Vagina (tissue), 2 donors: ENCODE measurements at places on chromosomes 13 and 19. TPM values are rescaled to one million over a fixed set of nuclear protein-coding genes. Genes with fewer than 3 reads are reported as not detected.

DNA sequence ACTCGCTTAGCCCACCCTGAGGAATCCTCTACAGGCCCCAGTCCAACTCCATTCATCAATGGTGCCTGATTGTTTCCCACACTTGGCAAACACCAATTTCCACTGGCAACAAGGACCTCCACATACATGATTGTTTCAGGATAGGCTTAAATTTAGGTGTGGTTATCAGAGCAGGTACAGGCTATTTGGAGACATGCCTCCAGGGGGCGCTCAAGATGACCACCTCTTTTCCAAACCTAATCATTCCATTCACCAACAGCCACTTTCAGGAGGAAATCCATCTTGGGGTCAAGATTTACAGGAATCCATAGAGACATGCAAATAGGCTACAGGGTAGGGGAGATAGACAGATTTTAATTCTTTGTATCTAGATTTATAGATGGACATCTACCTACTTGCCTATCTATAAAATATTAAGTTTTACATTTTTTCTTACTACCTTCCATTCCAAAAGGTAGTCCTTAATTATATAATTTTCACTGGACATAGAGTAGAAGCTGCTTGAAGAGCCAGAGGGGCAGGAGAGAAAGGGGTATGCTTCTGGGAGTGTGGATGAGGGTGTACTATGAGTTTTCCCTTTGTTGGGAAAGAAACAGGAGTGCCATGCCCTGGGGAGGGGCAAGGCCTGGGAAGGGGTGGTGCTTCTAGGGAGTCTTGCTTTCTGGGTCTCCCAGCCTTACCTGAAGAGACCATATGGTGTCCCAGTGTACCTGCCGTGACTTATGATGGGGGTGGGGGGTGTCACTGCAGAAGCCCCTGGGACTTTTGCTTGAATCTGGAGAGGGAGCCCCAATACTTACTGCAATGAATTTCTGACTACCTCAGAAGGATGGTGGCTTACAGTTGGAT, 14.1 kb upstream of the PCDH8 start:
- no peak for DNase-seq

GRCh38 chr19:55158848-55159749, 1.6 kb upstream of the TNNI3 start:
- no peak for DNase-seq

- DNase-seq: no peak
These were observed 801 bp downstream of the QTRT1 start for GRCh38 chr19:10701955-10702525.

DNA sequence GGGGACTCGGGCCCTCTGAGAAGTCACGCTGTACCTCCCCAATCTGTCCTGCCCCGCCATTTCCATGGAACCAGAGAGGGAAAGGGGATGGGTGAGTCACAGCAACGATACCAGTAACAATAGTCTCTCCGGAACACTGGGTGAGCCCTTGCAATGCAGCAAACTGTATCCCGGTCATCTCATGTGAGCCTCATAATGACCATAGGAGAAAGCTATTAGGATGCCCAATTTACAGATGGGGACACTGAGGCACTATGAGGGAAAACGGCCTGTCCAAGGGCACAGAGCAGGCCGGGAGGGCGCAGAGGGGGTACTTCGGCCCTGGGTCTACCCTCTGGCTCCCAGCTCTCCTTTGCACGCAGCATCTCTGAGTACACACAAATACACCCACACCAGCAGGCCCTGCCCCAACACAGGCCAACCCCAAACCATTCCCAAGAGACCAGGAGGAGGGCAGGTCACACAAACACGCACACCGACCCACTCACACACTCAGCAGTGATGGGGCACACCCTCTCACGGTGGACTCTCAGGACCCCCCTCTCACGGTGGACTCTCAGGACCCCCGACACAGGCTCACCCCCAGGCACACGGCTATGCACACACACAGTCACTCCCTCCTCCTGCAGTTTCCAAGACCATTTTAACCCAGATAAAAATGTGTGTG, 18.2 kb downstream of the LRRC4B start:
- no peak for DNase-seq

DNA sequence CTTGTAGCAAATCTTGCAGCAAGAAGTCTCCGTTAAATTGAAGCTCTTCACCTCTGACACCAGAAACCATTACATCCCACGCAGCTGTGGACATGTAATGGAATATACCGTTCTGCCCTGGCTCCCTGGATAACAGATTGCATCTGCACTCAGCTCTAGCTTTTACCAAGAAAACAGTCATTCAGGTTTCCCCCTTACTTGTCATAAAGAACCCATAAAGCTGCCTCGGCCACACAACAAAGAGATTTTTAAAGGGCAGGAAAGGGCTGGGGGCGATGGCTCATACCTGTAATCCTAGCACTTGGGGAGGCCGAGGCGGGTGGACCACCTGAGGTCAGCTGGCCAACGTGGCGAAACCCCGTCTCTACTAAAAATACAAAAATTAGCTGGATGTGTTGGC, 127.6 kb upstream of the RFC3 start:
- no peak for DNase-seq

ZNF177 gene
- 0.98 TPM for total RNA-seq

DNA sequence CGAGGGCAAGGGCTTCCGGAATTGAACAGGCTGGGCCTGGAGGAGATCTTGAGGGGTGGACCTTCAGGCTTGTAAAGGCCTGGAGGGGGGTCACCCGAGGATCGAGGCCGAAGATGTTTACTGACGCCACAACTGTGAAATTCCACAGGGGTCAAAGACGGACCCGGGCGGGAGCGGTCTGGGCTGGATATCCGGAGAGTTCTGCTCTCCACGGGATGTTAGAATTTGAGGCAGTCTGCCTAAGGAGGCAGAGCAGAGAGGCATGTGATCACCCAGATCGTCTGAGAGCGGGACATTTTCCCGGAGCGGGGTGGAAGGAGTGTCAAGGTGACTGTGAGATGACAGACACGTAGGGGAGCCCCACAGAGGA, 13.2 kb downstream of the KLHL26 start:
- no peak for DNase-seq
